ENCODE measurements at places on chromosomes 6 and 20. TPM values are rescaled to one million over a fixed set of nuclear protein-coding genes. Genes with fewer than 3 reads are reported as not detected.

DNA sequence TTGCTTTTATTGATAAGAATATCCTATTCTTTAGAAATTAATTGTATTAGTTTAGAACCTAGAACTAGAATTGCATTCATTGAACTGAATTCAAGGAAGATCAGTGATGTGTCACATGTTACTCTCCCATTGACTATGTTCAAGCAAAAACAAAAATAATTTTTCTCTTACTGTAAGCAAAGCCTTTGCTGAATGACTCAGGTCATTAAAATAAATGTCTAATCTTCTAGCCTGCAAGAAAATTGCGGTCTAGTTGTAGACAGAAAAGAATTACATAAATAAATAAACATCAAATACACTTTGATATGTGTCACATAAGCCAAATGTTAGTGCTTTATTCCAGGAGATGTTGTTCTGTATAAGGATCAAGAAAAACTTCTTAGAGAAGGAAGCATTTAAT lies 387.9 kb downstream of the ADGRB3 start:
- H3K27me3 ChIP-seq: no peaks in the 10 kb centered on the region
- H3K27ac ChIP-seq: no peak overlapping the region
- H3K36me3 ChIP-seq: no peaks in the 10 kb centered on the region

GRCh38 chr6:42369568-42369967 lies 82.2 kb downstream of the TRERF1 start:
- peaks cover 16% of the 10 kb centered on the region for H3K4me1 ChIP-seq
- no peaks in the 10 kb centered on the region for H3K27me3 ChIP-seq
- H3K4me3 ChIP-seq: no peak overlapping the region
- no peak overlapping the region for H3K27ac ChIP-seq

GRCh38 chr6:142883011-142883410 lies 62.0 kb downstream of the HIVEP2 start:
- no peak overlapping the region for H3K4me3 ChIP-seq
- no peaks in the 10 kb centered on the region for H3K27me3 ChIP-seq
- no peaks in the 10 kb centered on the region for H3K36me3 ChIP-seq

DNA sequence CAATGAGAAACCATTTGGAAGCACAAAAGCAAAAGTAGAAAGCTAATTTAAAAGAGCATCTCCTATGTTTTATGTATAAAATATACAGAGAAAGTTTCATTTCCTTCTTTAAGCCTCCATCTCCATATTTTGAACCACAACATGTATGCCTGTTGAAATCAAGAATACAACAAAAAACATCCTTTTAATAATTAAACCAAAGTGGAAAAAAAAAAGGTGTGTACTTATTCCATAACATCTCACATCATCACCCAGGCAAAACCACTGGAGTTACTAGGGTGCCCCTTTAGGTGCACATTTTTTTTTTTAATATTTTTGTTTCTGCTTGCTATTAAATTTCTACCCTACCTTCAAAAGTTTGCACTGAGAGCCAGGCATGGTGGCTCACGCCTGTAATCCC lies 43.0 kb downstream of the EDN1 start:
- H3K4me3 ChIP-seq: no peak overlapping the region
- H3K27ac ChIP-seq: no peak overlapping the region
- no peaks in the 10 kb centered on the region for H3K27me3 ChIP-seq
- peaks cover 17% of the 10 kb centered on the region for H3K4me1 ChIP-seq
- no peaks in the 10 kb centered on the region for H3K36me3 ChIP-seq

DNA sequence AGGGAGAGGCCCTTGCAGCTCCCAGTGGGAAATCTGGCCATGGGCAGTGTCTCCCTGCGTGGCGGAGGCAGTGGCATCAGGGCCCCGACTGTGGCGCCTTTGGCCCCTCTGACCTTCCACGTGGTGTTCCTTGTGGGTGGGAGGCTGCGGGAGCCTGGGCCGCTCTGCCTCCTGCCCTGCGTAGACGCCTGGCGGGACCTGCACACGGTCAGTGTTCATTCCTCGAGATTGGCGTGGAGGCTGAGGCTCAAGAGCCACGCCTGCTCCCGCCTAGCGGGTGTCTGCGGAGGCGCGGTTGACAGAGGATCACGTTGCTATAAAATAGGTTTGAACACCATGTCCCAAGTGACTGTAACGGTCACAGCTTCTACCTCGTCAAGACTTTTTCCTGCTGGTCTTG lies 14.0 kb downstream of the COL9A3 start:
- H3K4me3 ChIP-seq: no peak overlapping the region
- H3K36me3 ChIP-seq: peaks cover 18% of the 10 kb centered on the region
- peaks cover 10% of the 10 kb centered on the region for H3K4me1 ChIP-seq
- no peak for DNase-seq
- H3K27ac ChIP-seq: no peak overlapping the region

- peaks cover 10% of the 10 kb centered on the region for H3K36me3 ChIP-seq
- H3K4me1 ChIP-seq: no peaks in the 10 kb centered on the region
- no peak for DNase-seq
- no peak overlapping the region for H3K4me3 ChIP-seq
- H3K27ac ChIP-seq: no peak overlapping the region
These were observed 10.8 kb upstream of the SMIM29 start for GRCh38 chr6:34259529-34260069.

DNA sequence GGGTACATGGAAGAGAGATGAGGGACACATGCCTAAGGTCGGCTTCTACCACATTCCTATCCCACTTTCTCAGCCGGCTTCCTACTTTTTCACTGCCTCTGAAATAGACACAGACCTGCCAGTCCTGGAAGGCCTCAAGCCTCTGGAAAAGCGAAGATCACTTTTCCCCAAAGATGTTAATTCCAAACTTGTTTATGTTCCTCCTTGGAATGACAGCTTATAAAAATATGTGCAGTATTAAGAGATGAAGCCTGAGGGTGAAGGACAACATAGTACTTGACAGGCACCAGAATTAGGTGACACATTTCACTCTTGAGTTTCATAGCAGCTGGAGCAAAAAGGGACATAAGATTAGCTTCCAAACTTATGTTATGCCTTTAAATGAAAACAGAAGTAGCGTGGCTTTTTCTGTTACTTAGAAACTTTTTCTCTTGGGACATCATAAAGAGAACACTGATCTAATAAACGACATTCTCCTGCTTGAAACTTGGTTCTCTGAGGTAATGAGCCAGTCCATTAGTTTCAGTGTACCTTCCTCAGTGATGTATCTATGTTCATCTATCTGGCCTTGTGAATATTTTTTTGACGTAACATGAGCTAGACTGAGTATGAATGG lies 25.3 kb downstream of the FOXO3 start:
- peak overlapping the region; percentile 79 for H3K27ac ChIP-seq
- H3K36me3 ChIP-seq: no peaks in the 10 kb centered on the region
- peaks cover 87% of the 10 kb centered on the region for H3K4me1 ChIP-seq
- H3K4me3 ChIP-seq: no peak overlapping the region
- no peaks in the 10 kb centered on the region for H3K27me3 ChIP-seq
- no peak for DNase-seq

DNA sequence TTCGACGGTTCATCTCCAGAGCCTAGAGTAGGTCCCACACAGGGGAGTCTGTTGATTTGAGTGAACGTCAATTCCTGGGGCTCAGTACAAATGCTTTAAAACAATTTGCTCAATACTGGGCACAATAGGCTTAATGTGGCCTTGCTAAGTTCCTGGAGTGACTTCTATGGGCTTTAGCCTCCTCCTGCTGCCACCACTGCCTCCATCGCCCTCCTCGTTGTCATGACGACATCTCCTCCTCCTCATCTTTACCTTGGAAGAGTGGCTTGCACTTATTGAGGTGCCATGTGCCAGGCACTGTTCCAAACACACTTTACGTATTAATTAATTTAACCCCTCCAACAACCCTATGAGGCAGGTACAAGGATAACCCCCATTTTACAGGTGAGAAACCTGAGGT lies 11.8 kb upstream of the ZMYND8 start:
- H3K27ac ChIP-seq: no peak overlapping the region
- H3K4me1 ChIP-seq: peaks cover 13% of the 10 kb centered on the region
- H3K36me3 ChIP-seq: no peaks in the 10 kb centered on the region
- H3K4me3 ChIP-seq: no peak overlapping the region

- H3K4me3 ChIP-seq: no peak overlapping the region
- no peak overlapping the region for H3K27ac ChIP-seq
- peaks cover 25% of the 10 kb centered on the region for H3K27me3 ChIP-seq
- DNase-seq: no peak
- no peaks in the 10 kb centered on the region for H3K36me3 ChIP-seq
- peaks cover 6% of the 10 kb centered on the region for H3K4me1 ChIP-seq
These were observed 61.2 kb downstream of the GCLC start for GRCh38 chr6:53483423-53484353.

DNA sequence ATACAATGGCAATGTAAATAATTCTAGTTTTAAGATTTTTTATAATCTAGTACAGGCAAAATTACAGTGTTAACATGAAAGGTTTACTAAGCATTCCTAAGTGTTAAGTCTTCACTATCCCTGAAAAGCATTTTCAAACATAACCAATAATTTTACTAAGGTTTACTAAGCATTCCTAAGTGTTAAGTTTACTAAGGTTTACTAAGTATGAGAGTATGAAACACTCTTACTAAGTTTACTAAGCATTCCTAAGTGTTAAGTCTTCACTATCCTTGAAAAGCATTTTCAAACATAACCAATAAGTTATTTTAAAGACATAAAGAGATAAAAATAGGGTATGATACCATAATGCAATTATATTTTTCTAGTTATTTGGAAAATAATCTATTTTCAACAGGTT lies 82.6 kb downstream of the PRSS35 start:
- no peak overlapping the region for H3K27ac ChIP-seq
- no peaks in the 10 kb centered on the region for H3K36me3 ChIP-seq
- no peak overlapping the region for H3K4me3 ChIP-seq
- H3K27me3 ChIP-seq: no peaks in the 10 kb centered on the region
- DNase-seq: no peak

- H3K4me1 ChIP-seq: peaks cover 41% of the 10 kb centered on the region
- peaks cover 19% of the 10 kb centered on the region for H3K27me3 ChIP-seq
- peaks cover 2% of the 10 kb centered on the region for H3K36me3 ChIP-seq
- no peak overlapping the region for H3K4me3 ChIP-seq
- no peak for DNase-seq
These were observed 2.0 kb upstream of the TPBG start for GRCh38 chr6:82361631-82362030.

The ADGRF1 gene
- 1.6 TPM for total RNA-seq

The PDE10A gene
- total RNA-seq: 13.0 TPM

The MAS1 gene
- not detected for total RNA-seq

All from mesothelial cell of epicardium (in vitro differentiated cells).